Gastroesophageal sphincter (tissue), 4 donors: ENCODE measurements at places on chromosomes 5 and 9. TPM values are rescaled to one million over a fixed set of nuclear protein-coding genes. Genes with fewer than 3 reads are reported as not detected.

GRCh38 chr5:122156724-122157325, 27.5 kb downstream of the ZNF474 start:
- no peak for ATAC-seq

- no peak for ATAC-seq
Measured at GRCh38 chr9:16132513-16132912, 579.7 kb downstream of the CCDC171 start.

GRCh38 chr5:103539376-103540330, 22.9 kb downstream of the NUDT12 start:
- no peak for ATAC-seq

DNA sequence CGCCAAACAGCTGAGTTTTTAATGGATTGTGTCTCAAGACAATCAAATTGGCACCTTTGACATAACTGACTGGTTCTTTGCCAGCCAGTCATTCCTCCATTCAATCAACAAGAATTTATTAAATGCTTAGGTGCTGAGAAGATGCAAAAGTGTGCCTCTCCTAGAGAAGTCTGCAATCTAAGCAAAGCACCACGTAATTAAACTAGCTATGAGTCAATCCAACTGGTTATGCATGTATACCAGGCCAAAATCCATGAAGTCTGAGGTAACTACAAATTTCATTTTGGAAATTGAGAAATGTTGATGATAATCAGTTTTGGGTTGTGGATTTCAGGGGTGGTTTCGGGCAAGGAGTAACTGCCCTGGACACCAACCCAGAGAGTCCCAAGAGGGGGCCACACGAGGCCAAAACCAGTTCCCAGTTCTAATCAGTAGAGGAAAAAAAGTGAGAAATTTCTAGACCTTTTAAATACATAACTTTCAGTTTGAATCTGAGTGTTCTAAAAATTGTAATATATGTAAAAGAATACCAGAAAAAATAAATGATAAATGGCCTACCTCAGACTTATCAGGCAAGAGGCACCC, 92.6 kb downstream of the EFNA5 start:
- ATAC-seq = peak; percentile 67

DNA sequence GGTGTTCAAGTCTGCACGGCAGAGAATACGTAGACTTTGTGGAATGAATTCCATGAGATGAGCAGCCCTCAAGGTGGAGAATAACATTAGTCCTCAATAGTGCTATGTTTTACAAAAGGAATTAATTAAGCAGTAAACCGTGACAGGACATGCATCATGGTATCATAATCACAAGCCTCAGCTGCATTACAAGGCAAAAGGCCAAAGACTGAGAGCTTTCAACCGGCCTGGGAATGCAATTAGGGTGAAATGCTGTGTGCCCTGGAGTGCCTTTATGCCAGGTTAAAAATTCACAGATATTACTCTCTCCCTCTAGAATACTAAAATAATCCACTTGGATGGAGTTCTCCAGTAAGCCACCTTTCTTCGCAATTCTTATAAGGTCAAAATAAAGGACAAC, 270.6 kb downstream of the MLLT3 start:
- ATAC-seq = no peak

DNA sequence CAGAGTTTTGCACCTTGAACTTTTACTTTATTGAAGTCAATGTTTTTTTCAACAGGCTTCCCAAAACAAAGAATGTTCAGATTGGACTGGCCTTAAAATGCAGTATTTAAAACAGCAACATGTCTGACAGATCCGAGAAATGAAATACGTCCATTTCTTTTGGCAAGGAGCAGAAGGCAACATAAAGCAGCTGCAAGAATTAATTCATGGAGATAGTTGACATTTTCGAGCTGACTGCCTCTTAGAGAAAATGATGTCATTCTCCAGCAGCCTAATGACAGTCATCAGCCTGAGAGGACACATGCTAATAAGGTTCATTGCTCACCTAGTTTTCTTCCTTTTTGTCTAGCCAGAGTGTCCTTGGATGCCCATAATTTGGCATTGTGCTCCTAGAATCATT, 232.2 kb upstream of the SEMA6A start:
- no peak for ATAC-seq

- ATAC-seq = no peak
Measured at GRCh38 chr5:56110646-56111403, 116.1 kb upstream of the IL6ST start.

- peak; percentile 10 for ATAC-seq
Measured at GRCh38 chr5:54882841-54883240, 102.6 kb downstream of the ESM1 start.

- ATAC-seq = no peak
Measured at GRCh38 chr5:96219580-96220281, 213.3 kb downstream of the PCSK1 start.

DNA sequence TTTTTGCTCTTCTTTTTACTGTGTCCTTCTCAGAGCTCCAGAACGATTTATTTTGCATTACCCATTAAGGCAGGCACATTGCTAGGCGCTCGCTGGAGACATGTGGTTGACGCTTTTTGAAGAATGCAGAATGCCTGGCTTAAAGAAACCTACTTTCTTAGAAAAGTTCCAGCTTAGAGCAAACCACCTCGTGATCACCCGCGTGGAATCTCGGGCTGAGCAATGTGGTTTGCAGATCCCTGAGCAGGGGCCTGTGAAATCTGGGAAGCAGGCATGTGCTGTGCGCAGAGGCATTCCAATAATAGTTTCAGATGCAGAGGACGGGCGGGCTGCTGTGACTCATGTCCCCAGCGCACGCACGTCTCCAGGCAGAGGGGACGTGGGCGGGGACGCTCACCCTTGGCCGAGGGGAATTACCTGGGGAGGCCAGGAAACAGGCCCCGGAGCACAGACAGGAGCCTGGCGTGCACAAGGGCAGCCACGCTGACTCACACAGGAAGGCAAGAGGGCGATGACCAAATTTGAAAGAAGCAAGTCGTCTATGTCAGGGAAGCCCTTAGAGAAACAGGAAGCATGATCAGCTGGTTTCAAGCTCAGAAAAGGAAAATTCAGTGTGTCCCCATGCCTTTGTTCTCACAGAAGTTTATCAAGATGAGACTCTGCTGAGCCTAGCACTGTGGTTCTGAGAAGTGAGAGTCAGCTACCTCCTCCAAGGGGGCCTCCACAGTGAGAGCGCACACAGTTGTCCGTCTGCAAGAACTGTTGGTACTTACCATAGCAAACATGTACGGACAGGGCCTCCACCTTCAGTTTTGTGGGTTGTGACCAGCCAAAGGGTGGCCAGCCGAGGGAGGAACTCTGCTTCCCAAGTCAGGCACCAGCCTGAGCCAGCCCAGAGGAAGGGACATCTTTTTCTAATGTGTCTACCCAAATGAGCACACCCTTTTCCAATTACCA, 218.6 kb downstream of the PIK3R1 start:
- ATAC-seq = peak; percentile 83

DNA sequence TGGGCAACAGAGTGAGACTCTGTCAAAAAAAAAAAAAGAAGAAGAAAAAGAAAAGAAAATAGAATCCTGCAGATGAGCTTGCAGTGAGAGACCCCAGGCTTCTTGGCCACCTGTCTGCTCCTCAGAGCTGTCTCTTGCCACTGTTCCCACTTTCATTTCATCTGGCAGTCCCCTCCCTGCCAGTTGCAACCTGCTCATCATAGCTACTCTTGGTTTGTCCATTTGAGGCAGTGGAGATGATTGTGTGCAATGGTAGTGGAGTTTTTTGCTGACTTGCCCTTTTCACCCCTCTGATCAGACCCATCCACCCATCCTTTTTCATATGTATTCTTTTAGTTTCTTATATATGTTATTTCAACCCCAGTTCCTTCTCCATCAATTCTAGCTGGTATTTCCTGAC, 28.7 kb downstream of the ANKRD33B start:
- ATAC-seq = no peak

DNA sequence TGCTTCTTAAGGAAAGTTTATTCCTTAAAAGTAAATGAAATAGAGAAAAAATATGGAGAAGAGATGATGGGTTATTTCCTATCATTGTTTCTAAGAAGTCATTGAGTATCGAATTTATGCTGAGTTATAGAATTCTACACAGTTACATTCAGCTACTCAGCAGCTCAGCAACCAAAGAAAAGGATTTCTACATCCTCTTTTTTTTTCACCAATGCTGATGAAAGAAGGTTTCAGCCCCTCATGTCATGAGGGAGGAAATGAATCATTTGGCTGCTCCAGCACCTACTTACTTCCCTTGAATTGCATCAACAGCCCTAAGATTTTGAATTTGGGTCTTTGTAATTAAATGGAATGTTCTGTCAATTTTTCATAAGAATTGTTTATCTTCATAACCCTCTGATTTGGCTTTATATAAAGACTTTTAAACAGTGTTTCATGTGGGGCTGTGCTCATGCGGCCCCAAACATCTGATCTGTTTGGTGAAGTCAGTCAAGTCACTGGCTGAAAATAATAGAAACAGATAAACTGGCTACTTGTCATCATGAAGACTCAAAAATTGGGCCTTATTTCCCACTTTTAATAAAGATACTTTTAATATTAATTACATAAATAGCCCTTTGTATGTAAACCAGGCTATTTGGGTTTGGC, 18.5 kb upstream of the SNX2 start:
- peak; percentile 87 for ATAC-seq

- no peak for ATAC-seq
Measured at GRCh38 chr5:14497311-14497710, 84.3 kb upstream of the OTULINL start.

DNA sequence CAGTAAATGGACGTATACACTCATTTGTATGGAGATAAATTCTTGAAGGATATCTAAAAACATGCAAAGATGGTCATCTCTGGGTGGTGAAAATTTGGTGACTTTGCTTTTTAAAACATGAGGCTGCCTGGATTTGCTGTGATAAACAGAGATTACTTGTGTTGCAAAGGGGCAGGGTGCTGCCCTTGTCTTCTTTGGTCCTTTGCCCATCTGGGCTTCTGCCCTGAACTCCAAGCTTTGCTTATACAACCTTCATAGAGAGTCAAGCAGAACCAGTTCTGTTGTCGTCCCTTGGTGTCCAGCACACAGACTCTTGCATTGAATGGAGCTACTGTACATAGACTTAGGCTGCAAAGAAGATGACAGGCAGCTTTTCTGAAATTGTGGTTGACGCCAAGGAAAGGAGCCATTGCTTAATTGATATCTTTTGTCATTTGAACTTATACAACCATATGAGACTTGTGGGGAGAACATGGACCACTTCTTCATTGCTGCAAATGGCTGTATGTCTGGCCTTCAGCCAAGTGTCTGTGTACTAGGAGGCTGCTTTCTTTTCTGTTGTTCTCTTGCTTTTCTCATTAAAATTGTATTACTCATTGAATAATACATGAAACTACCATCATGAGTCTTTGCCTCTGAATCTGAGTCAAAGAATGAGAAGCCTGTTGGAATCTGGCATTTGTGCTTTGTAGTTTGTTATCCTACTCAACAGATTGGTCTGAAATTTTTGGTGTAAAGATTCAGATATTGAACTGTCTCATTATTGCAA, 152.5 kb downstream of the DMRT2 start:
- no peak for ATAC-seq

KIF24 gene
- total RNA-seq = 1.6 TPM

LCNL1 gene
- total RNA-seq = 0.40 TPM

HTR1A gene
- total RNA-seq = not detected

TRIM36 gene
- total RNA-seq = 1.5 TPM

GZMA gene
- total RNA-seq = 3.5 TPM

MED27 gene
- total RNA-seq = 14.1 TPM

RGS7BP gene
- total RNA-seq = 4.4 TPM

IGFBPL1 gene
- 1.6 TPM for total RNA-seq

ANKRD20A1 gene
- total RNA-seq = 0.47 TPM

ZCCHC9 gene
- 21.3 TPM for total RNA-seq

CATSPER3 gene
- total RNA-seq = 0.78 TPM

PDLIM4 gene
- 85.5 TPM for total RNA-seq
